ENCODE measurements at places on chromosomes 1 and 21.

DNA sequence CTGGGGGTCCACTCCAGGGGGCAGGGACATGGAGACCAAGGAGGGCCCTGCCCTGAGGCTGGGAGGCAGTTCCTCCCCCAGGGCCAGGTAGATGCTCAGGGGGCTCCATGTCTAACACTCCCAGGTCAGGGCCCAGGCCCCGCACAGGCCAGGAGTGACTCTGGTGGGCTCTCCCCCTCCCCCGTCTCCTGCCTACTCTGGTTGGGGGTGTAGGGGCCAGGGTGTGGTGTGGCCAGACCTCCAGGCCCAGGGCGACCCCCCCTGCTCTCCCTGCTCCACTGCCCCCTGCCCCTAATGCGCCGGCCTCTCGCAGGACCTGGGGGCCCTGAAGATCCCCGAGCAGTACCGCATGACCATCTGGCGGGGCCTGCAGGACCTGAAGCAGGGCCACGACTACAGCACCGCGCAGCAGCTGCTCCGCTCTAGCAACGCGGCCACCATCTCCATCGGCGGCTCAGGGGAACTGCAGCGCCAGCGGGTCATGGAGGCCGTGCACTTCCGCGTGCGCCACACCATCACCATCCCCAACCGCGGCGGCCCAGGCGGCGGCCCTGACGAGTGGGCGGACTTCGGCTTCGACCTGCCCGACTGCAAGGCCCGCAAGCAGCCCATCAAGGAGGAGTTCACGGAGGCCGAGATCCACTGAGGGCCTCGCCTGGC, 19.7 kb upstream of the CCDC27 start:
- DNase-seq, result no peak

DNA sequence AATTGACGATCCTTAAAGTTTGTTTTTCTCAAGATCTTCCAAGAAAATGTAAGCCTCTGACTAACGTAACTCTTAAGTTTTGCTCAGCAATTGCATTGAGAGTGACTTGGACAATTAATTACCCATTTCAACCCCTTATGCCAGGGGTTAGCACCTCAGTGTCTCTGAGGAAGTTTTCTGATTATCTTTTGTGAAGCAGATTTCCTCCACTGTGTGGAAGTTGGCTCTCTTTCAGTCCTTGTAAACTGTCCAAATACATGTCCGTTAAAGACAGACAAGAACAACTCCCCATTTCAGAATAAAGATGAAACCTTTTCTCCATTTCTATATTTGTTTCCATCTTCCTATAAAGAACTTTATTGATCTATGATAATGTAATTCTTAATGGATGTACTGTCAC, 296.4 kb upstream of the FMN2 start:
- DNase-seq, result no peak

GRCh38 chr1:93459126-93459525, 11.2 kb downstream of the FNBP1L start:
- DNase-seq, result no peak

GRCh38 chr1:183689762-183690204, 36.7 kb upstream of the APOBEC4 start:
- no peak for DNase-seq

DNA sequence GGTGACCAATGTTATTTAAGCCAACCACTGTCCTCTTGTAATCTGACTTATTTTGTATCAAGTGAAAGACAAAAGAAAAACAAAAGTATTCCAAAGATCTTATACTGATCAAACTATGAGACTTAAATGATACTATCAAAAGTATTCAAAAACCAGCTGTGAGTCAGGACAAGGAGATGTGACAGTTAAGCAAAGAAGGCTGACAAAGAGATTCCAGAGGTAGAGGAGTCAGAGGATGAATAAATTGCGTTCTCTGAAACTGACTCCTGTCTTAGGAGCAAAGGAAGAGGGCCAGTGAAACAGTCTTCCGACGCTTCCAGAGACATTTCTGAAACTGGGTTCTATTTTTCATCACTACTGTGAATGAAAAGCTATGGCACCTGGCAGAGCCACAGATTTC, 20.9 kb downstream of the TMEM50B start:
- no peak for DNase-seq

GRCh38 chr1:234368320-234369032, 4.8 kb upstream of the COA6 start:
- no peak for DNase-seq

GRCh38 chr21:14850394-14850793, 214.4 kb downstream of the NRIP1 start:
- no peak for DNase-seq

DNA sequence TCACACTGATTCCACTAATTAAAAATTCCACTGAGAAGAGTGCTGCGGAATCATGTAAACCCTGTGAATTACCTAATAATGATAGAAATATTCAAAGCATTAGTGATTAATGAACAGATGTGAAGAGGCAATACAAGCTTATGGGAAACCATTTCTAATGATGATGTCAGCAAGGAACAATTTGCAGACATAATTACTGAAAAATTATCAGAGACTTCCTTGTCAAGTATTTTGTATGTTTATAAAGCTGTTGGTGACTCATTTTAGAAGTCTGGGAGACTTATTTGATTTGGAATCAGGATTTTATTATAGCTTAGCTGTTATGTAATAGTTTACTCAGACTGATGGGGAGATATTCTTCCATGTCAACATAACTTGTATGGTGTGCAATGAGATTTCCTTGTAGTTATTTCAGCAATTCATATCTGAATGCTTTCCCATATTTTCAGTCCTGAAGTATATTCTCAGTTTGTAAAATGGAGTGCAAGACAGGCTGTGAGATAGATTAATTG, 135.5 kb downstream of the TGFB2 start:
- DNase-seq, result no peak

GRCh38 chr1:80064524-80064923, 1058.0 kb upstream of the ADGRL4 start:
- DNase-seq, result no peak

DNA sequence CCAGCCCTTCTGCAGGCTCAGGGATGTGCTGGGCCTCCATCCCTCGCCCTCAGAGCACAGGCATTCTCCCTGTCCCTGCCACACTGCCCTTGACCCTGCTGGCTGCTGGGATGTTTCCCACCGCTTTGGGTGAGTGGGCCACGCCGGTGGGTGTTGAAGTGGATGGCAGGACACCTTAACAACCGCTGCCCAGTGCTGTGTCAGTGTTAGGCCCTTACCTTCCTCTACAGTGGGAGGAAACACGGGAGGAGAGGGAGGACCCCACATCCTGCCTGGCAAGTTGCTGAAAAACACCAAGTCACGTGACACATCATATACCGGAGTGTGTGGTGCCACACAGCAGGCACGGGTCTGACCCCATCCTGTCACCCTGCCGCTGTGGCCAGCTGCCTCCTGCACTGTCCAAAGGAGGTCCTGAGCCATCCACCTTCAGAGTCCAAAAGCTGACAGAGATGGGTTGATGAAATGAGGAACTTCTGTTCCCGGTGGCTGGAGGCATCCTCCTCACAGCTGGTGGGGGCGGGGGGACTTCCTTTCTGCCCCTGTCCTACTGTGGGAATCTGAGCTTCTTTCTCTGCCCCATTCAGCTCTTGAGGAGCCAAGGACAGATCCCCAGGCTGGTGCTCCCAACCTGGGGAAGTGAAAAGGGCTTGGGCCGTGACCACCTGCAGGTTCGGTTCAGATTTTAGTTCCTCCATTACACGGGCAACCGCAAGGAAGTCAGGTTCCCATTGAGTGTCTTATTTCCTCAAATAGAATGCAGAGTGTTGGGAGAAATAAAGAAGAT, 3.2 kb upstream of the THEMIS2 start:
- DNase-seq, result no peak

DNA sequence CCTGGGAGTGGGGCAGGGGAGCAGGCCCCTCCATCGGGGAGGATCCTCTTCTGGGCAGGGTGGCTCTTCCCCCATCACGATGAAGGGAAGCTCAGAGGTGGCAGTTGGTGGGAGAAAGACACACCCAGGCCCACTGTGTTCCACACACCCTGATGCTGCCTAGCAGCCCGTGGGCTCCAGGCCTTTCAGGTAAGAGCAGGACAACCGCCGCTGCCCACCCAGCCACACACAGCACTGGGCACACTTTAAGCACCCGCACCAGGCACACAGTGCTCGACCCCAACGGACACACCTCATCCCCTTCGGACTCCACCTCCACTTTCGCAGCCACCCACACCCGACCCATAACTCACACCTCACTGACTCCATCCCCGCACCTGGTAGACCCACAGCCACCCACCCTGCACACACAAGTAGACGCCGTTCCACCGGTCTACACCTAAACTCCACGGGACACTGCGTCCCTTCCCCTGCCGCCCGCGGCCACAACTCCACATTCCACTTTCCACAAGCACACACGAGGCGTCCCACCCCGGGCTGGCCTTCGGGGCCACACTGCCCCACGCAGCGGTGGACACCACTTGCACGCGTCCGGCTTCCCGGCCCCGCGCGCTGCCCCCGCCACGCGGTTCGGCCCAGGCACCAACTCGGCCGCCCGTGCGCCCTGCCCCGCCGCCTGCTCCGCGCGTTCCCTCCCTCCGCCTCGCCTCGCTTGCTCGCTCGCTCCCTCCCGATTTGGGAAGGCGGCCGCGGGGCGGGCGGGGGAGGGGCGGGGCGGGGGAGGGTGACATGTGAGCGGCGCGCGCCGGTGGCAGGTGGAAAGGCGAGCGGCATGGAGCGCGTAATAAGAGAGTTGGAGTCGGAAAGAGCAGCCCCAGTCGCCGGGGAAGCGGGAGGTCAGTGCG, at the start of gene KCNQ4:
KCNQ4 (plus strand) TSS at position 787 of the 905 bp plus-strand sequence. CDS start 307 bp downstream, outside the sequence.
- peak; percentile 41 for DNase-seq

- DNase-seq, result no peak
Observed at GRCh38 chr1:224082146-224082545, 31.8 kb upstream of the FBXO28 start.

DNA sequence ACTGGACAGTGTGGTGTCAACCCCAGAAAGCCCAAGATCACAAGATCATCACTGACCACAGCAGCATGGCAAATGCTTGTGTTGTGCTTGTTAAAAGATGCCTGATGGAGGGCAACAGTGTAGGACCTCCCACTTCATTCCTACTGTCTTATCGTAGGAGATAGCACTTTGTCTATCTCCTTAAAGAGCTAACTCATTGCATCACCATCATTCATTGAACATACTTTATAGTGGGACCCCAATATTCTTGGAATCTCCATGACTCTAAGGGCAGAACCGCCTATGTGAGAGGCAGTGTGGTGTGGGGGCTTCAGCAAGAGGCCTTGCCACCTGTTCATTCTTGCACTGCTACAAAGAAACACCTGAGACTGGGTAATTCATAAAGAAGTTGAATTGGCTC, 5.0 kb upstream of the SH2D1B start:
- DNase-seq, result no peak

DNA sequence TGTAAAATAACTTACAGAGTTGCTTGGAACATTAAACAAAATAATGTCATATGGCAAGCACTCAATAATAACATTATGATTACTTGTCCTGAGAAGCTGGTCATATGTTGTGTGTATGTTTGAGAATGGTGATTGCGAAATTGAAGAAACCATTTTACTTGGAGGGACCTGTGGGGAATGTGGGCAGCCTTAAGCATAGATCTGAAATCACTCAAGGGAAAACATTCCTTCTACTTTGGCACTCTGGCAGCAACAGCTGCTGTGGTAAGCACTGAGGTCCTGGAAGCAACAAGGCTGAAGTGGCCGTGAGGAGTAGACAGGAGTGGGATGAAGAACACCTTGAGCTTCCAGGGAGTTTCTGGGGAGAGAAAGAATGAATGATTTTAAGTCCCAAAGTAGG, 165.4 kb upstream of the ADAMTS5 start:
- no peak for DNase-seq

DNA sequence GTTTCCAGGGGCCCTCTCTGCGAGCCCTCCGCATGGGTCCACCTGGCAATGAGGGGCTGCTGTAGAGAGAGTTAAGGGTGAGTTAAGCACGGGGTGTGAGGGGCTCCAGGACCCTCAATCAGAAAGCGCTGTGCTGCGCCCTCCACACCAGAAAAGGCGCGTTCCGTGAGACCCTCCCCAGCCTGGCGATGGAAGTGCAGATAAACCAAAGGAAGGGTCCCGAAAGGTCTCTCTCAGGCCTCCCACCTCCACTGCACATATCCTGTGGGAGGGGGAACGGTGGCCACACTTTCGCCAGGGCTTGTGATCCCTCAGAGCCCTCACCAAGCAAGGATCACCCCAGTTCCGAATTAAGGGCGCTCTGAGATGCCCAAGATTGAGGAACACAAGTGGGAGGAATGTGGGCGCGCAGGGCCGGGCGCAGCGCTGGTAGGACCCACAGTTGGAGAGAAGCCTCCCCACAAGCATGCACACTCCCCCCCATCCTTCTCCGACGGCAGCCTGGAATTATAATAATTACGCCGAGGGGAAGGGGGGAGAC, 1.1 kb downstream of the WNT3A start:
- DNase-seq, result no peak

DNA sequence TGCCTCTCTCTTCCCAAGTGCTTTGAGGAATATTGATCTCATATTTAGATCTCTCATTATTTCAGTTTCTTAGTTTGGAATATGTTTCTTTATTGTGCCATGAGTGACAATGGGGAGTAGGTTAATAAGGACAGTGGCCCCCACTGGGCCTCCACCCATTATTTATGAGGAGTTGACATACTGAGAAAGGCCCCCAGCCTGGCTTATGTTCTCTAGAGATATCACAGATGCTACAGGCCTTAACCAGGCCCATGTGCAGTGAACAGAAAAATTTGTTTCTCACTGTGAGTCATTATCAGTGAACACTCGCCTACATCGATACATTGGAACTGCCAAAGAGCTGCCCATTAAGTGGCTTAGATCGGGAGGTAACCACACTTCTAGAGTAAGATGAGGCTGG, 35.7 kb upstream of the SYT6 start:
- DNase-seq, result no peak

- DNase-seq, result no peak
Observed at GRCh38 chr1:27531959-27532685, 42.2 kb upstream of the WASF2 start.

DNA sequence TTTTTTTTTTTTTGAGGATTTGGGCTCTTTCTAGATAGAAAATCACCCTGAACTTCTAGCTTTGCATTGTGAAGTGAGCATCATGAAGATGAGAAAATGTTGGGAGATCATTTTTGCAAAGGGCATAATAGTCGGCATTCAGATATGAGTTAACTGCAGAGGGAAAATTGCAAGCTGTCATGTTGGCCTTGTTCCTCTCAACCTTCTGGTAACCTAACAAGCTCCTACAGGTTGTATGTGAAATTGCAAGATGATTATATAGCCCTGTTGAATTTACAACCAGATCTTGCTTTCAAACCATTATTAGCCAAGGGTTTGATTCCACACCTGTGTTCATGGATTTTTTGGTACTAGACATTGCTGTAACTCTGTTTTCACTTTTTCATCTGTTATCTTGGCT, 2.2 kb downstream of the ELOA start:
- DNase-seq, result no peak
